ENCODE measurements at places on chromosomes 3 and 15. TPM values are rescaled to one million over a fixed set of nuclear protein-coding genes. Genes with fewer than 3 reads are reported as not detected.
A peak's percentile ranks its signal among the peaks of the same experiment; 100 is the strongest.

HDAC11 gene
- 41.0 TPM for total RNA-seq

DVL3 gene
- total RNA-seq, result 82.4 TPM

CLDN11 gene
- total RNA-seq, result 2.2 TPM

GPR87 gene
- not detected for total RNA-seq

CEP152 gene
- total RNA-seq, result 2.5 TPM

PAK6 gene
- 9.3 TPM for total RNA-seq

UCN2 gene
- 0.23 TPM for total RNA-seq

GOLGA8Q gene
- 2.4 TPM for total RNA-seq

SSUH2 gene
- 1.5 TPM for total RNA-seq

DNA sequence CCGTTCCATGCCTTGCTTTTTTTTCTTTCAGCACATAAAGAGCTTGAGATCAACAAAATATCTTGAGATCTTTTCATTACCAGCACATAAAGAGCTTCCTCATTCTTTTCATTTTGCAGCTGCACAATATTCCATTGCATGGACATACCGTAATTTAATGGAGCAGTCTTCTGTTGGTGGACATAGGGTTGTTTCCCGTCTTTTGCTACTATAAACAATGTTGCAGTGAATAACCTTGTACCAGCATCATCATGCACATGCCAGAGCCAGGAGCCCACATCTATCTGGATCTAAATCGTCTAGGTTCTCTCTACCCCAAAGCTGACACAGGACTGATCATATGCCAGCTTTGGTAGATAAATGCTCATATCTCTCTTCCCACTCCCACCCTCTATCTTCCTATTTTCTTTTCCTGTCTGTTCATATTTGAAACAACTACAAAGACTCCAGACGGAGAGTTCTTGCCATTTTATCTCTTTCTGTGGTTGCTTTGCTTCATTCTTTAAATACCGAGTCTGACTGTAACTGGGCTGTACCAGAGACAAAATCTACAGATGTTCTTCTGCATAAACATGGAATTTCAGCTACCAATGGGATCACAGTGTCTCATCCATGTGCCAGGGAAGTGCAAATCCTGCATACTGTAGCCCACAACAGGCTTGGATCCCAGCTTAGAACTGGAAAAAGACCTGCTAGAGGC, 47.1 kb upstream of the AKAP13 start:
- H3K4me3 ChIP-seq, result no peak overlapping the region
- H3K27ac ChIP-seq, result peak overlapping the region; percentile 97
- no peaks in the 10 kb centered on the region for H3K36me3 ChIP-seq
- H3K27me3 ChIP-seq, result no peaks in the 10 kb centered on the region
- H3K4me1 ChIP-seq, result peaks cover 6% of the 10 kb centered on the region

- H3K36me3 ChIP-seq, result no peaks in the 10 kb centered on the region
- H3K27ac ChIP-seq, result no peak overlapping the region
- H3K4me3 ChIP-seq, result no peak overlapping the region
- no peaks in the 10 kb centered on the region for H3K4me1 ChIP-seq
- no peaks in the 10 kb centered on the region for H3K27me3 ChIP-seq
These were observed 163.7 kb upstream of the TP63 start for GRCh38 chr3:189467451-189467850.

- no peaks in the 10 kb centered on the region for H3K4me1 ChIP-seq
- no peak overlapping the region for H3K27ac ChIP-seq
- H3K27me3 ChIP-seq, result no peaks in the 10 kb centered on the region
- DNase-seq, result no peak
These were observed 140.4 kb downstream of the MTHFS start for GRCh38 chr15:79756365-79756764.

DNA sequence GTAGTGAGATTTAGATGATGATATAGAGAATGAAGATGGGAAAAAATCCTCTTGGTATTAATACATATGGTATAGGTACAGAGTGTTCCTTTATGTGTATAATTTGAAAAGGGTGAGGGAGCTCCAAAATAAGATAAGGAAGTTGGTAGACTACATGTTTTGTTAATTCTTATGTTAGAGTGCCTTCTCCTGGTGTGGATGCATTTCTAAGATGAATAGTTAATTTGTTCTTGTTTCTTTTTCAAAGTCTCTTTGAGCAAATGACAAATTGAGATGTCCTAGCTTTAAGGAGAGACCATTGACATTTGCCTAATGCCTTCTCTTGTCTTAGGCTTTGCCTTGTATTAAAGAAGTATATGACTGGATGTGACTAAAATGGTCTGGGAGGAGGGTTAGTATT, 34.1 kb downstream of the AKAP13 start:
- peaks cover 63% of the 10 kb centered on the region for H3K4me1 ChIP-seq
- DNase-seq, result no peak
- peak overlapping the region; percentile 78 for H3K27ac ChIP-seq

DNA sequence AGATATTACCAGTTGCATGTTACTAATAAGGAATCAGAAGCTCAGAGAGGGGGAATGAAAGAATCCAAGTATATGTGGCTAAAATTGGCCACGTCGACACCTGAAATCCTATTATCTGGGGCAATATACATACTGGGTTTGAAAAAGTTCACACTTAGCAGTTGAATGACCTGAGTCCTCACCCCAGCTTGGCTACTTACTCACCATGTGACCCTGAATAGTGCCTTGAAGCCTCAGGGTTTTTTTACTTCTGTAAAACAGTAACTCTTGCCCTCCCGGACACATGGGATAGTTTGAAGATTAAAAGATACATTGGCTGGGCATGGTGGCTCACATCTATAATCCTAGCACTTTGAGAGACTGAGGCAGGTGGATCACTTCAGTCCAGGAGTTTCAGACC, 342.2 kb upstream of the TPRG1 start:
- peak overlapping the region; percentile 54 for H3K27ac ChIP-seq
- no peaks in the 10 kb centered on the region for H3K36me3 ChIP-seq
- peaks cover 13% of the 10 kb centered on the region for H3K4me1 ChIP-seq
- no peak for DNase-seq
- no peak overlapping the region for H3K4me3 ChIP-seq
- H3K27me3 ChIP-seq, result no peaks in the 10 kb centered on the region

DNA sequence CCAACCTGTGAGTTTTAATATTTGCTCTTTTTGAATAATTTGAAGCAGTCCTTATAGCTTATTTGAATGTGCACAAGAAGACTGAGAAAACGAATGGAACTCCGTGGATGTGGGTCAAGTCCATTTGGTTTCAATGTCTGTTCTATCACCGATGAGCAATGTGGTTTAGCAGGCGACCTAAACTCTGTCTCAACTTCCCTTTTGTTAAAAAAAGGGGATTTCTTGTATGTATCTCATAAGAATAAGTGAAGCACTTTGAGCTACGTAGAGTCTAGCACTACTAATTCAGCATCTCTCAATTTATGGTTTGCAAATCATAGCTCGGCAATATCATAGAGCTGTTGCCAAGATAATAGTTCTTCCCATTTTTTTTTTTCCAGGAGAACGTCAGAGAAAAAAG, 4.6 kb upstream of the SKIL start:
- H3K36me3 ChIP-seq, result no peaks in the 10 kb centered on the region
- no peak overlapping the region for H3K4me3 ChIP-seq
- no peaks in the 10 kb centered on the region for H3K4me1 ChIP-seq
- H3K27ac ChIP-seq, result no peak overlapping the region
- DNase-seq, result no peak

DNA sequence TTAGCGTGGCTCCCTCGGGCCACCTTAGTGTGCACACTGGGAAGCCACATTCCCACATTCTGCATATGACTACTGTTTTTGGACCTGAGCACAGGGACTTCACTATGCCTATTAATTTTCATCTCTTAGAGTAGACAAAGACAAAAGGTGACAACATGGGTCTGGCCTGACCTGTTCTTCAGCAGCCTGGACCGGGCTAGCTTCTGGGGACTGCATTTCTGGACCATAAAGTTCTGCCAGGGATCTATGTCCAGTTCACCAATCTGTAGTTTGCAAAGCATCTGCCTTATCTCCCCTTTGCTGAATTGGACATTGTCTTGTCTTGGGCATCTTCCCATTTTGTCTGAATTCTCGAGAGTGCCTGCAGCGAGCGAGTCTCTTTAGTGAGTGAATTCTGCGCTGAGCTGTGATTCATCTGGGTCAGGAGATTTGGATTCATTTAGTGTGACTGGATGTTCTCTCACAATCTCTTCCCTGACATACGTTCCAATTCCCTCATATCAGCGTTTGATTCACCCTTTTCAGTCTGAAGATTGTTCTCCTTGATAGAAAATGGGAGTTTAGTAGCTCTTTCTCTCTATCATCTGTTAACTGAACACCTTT, 112.2 kb upstream of the PLXNA1 start:
- H3K4me3 ChIP-seq, result no peak overlapping the region
- DNase-seq, result no peak
- no peaks in the 10 kb centered on the region for H3K36me3 ChIP-seq
- H3K27me3 ChIP-seq, result no peaks in the 10 kb centered on the region
- H3K27ac ChIP-seq, result no peak overlapping the region

DNA sequence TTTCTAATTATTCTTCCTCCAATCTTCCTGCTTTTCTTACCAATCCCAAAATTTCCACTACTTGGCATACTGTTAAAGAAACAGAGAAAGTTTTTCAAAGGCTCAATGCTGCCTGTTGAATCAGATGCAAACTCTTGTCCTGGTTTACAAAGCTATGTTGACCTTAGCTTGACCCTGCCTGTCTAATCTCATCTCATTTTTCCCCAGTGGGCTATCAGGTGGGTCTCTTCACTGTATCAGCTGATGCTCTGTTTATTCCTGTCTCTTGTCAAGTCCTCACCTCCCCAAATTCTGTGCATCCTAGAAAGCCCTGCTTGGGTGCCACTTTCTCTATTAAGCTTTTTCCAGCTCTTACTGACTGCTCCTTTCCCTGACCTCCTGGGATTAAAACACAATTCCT, 18.2 kb downstream of the NFKBIZ start:
- no peaks in the 10 kb centered on the region for H3K36me3 ChIP-seq
- no peaks in the 10 kb centered on the region for H3K4me1 ChIP-seq
- no peak overlapping the region for H3K27ac ChIP-seq
- DNase-seq, result no peak
- no peaks in the 10 kb centered on the region for H3K27me3 ChIP-seq
- no peak overlapping the region for H3K4me3 ChIP-seq

DNA sequence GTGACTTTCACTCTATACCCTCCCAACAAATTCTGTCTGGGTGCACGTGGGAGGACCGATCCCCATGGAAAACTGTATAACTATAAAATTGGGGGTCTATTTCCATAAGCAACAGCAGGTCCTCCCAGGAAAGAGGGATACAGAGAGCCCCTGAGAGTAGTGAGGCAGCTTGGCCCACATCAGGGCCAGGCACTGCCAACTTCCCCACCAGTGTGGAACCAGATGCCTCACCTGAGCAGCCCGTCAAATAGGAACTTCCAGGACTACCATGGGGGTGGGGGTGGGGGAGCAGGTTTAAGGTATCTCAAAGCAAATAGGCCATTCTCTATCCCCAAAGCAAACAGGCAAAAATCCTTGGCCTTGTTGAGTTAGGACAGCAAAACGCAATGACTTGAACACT, 33.3 kb upstream of the DUSP7 start:
- no peak overlapping the region for H3K27ac ChIP-seq
- H3K4me3 ChIP-seq, result no peak overlapping the region
- no peaks in the 10 kb centered on the region for H3K27me3 ChIP-seq
- H3K36me3 ChIP-seq, result no peaks in the 10 kb centered on the region
- peaks cover 65% of the 10 kb centered on the region for H3K4me1 ChIP-seq

- H3K27me3 ChIP-seq, result no peaks in the 10 kb centered on the region
- DNase-seq, result no peak
- no peaks in the 10 kb centered on the region for H3K36me3 ChIP-seq
- no peaks in the 10 kb centered on the region for H3K4me1 ChIP-seq
- H3K4me3 ChIP-seq, result no peak overlapping the region
These were observed 75.7 kb upstream of the CHRNA7 start for GRCh38 chr15:31954374-31955172.

GRCh38 chr15:58138106-58138505, at the start of gene AQP9:
Gene AQP9, plus strand, starts transcription at chr15:58138381. Its CDS starts 185 bp downstream, at chr15:58138566.
- no peaks in the 10 kb centered on the region for H3K36me3 ChIP-seq
- no peak for DNase-seq
- H3K4me3 ChIP-seq, result no peak within 1 kb of the TSS
- no peaks in the 10 kb centered on the region for H3K27me3 ChIP-seq

DNA sequence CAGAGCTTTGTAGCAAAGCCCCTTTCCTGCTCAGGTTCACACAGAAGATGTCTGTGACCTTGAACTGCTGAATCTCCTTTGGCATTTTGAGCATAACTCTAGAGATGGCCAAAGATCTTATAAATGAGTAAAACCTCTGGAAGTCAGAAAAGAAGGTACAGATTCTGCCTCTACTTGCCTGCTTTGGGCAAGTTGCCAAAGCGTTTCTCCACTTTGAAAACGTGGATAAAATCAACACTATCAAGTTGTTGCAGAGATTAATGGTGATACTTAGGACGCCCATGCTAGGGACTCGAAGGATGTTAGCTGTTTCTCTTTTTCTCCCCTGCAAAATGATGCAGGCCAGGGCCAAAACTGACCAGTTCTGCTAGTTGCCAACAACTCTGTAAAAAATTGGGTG, 68.0 kb upstream of the CMTM7 start:
- H3K27ac ChIP-seq, result no peak overlapping the region
- no peaks in the 10 kb centered on the region for H3K4me1 ChIP-seq
- no peak overlapping the region for H3K4me3 ChIP-seq
- no peak for DNase-seq
- H3K36me3 ChIP-seq, result no peaks in the 10 kb centered on the region
- no peaks in the 10 kb centered on the region for H3K27me3 ChIP-seq

- no peaks in the 10 kb centered on the region for H3K27me3 ChIP-seq
- no peak for DNase-seq
- H3K4me3 ChIP-seq, result no peak overlapping the region
- peaks cover 96% of the 10 kb centered on the region for H3K36me3 ChIP-seq
- no peak overlapping the region for H3K27ac ChIP-seq
These were observed 134.8 kb downstream of the SNRPN start for GRCh38 chr15:25089577-25089976.

DNA sequence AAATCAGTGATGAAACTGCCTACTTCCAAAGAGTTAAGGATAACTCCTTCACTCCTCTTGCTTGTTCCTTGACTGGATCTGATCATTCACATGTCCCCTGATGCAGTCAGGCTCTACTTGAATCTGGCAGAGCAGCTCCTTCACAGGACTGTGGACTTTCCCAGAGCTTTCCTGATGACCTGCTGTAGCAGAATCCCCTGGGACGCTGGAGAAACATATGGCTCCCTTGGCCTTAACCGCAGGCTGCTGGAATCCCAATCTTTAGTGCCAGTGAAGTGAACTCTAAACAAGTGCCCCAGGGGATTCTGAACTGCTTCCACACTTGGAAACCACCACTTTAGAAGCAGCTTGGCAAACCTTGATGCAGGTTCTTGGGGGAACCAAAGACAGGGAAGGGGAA, 217.8 kb downstream of the CHST2 start:
- no peaks in the 10 kb centered on the region for H3K36me3 ChIP-seq
- no peak overlapping the region for H3K4me3 ChIP-seq
- no peak overlapping the region for H3K27ac ChIP-seq
- DNase-seq, result no peak
- H3K4me1 ChIP-seq, result no peaks in the 10 kb centered on the region

GRCh38 chr15:50783411-50783810, 17.9 kb upstream of the SPPL2A start:
- no peak for DNase-seq
- no peak overlapping the region for H3K27ac ChIP-seq
- H3K4me3 ChIP-seq, result no peak overlapping the region

DNA sequence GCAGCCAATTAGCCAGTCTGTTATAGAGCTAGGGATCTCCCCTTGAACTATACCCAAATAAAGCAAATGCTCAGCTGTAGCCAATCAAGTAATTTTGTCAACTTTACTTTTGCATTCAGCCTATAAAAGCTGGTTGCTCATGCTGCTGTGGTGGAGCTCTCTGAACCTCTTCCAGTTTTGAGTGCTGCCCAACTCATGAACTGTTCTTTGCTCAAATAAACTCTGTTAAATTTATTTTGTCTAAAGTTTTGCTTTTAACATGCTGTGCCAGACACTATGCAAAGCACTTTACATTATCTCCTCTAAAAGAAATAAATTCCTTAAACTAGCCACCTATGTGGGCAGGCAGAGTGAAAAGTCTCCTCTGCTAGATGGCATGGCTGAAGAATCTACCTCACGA, 51.6 kb upstream of the PXYLP1 start:
- DNase-seq, result no peak
- H3K27ac ChIP-seq, result no peak overlapping the region
- H3K36me3 ChIP-seq, result no peaks in the 10 kb centered on the region
- H3K27me3 ChIP-seq, result no peaks in the 10 kb centered on the region
